Stimulated activated CD4-positive, alpha-beta T cell treated with anti-CD3 and anti-CD28 coated beads, Interleukin-1b, Interleukin-23, amount 100 ng/mL, for 1 hour (primary cell): ENCODE measurements at places on chromosomes 12 and 14.

GRCh38 chr12:67813456-67813904 is 164.9 kb downstream of the DYRK2 start:
- no peak for DNase-seq

- no peak for DNase-seq
Observed at GRCh38 chr14:54609576-54609975, 42.6 kb downstream of the SAMD4A start.

DNA sequence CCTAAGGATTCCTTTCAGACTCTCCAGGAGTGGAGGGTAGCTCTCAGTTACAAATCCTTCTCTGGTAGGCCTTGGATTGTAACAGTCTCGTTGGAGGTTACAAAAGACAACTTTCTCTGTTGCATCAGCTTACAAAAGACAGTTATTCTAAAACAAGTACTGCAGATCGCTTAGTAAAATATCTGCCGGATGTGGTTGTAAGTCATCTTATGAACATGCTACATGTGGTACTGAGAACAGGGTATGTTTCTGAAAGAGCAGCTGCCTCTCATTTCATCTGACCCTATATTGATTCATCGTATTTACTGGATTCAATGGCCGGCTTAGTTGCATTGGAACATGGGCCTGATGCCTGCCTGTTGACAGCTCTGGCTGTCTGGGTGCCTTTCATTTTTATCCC is 157.4 kb downstream of the PTCSC3 start:
- no peak for DNase-seq

GRCh38 chr14:56814519-56814959 is 4.3 kb upstream of the OTX2 start:
- DNase-seq = no peak

DNA sequence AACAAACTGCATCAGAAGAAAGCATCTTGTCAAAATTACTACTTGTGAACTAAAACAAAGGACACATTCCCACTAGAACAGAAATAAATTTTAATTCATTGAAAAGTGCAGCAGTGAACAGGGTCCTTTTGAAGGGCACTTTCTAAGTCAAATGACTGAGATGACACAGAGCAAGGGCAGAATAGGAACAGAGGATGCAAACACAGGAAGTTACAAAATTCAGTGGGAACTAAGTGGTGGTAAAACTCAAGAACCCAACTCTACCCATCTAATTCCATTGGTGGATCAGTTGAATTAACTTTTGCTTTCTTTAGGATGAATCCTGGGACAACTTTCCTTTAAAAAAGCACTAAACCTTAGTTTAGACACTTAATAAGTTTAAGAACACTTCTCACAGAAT is 45.8 kb downstream of the GNS start:
- no peak for DNase-seq

- DNase-seq = no peak
Observed at GRCh38 chr12:88291498-88292131, 149.5 kb downstream of the TMTC3 start.

DNA sequence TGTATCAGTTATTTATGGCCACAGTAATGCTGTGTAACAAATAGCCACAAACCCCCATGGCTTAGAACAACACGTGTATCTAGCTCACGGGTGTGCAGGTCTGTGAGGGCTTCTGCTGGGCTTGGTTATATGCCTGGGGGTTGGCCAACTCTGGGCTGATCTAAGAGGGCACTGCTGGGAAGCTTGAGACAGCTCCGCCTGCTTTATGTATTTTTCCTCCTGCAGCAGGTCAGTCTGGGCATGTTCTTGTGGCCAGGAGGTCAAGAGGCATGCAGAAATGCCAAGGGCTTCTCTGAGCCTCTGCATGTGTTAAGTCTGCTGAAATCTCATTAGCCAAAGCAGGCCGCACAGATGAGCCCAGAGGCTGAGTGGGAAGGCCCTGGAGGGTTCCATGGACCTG is 105.8 kb downstream of the ZNF664 start:
- DNase-seq = no peak

DNA sequence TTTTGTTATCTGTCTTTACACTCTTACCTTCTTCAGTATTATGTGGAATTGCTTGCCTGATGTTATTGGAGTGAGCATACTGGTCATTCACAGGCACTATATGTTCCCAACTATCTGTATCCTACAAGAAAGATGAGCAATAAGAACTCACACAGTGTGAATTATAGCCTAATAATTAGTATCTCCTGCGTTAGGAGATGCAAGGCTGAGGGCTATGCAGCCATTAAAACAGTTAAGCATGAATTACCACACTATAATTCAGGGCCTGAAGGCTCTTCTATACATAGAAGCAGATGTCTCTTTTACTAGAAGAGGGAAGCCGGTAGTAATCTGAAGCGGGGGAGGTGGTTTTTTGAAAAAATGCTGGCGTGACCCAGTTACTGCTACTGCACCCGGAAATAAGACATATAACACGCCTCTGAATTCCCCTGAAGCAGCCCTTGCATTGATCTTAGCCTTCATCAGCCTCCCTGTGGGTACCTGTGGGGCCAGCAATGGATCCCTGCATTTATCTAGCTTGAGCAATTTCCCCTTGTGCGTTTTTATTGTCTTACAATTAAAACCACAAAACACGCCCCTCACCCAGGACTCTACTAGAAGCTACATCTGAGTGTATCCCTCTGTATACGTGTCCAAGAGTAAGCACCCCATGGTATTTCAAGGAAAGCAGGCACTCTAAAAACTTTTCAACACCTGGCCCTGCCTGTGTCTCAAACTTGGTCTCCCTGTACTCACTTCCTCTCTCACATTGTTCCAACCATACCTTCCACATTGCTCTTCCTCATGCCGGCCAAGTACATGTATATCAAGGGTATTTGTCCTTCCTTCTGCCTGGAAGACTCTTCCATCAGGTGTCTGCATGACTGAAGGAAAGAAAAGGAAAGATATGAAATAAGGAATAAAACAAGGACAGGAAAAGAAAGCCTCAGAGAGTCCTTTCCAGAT is 210.9 kb upstream of the ARID2 start:
- peak; percentile 7 for DNase-seq

DNA sequence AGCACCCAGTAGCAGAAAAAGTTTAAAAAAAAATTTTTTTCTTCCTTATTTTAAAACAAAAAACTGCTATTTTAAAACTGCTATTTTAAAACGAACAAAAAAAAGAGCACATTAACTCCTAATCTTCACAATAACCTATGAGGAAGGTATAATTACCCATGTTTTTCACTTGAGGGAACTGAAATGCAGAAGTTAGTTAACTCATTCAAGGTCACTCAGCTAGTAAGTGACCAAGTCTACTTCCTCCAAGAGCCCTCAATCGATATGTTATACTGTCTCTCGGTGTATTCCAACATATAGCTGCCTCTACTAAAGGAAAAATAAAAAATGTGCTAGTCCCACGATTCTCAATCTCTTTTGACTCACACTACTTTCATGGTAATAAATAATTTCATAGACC is 7.8 kb downstream of the RPAP3 start:
- DNase-seq = no peak

DNA sequence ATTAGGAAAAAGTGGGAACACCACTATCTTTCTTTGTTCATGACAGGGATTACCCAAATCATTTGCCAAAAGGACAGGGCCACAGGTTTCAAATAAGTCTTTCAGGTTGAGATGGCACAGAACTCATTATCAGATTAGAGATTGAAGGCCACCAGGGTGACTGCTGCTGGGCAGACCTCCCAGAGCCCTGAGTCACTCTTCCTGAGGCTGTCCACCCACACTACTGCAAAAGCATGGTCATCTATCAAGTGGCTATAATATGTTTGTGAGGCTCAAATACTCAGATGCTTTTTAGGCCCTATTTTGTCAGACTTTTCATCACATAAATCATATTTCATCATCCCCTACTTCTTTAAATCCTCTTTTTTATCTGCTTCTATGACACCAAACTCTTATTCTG is 155.3 kb upstream of the CCDC196 start:
- no peak for DNase-seq

DNA sequence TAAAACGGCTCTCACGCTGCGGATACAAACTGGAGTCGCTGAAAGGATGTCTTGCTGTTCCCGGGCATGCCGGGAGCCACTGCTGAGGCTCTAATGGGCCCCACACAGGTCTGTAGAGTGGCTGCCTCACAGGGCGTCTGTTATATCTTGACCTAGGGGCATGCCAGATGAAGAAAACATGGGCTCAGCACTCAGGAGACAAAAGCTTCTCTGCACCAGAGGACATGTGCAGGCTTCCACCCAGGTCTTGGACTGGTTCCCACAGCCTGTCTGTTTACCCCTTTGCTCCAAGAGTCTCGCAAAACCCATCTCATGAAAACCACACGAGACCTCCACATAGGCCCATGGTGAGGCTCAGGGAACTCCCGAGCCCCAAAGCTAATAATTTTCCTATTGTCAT is 134.2 kb downstream of the RPS29 start:
- no peak for DNase-seq

GRCh38 chr12:53995002-53995377 is 5.0 kb upstream of the HOXC9 start:
- DNase-seq = no peak

DNA sequence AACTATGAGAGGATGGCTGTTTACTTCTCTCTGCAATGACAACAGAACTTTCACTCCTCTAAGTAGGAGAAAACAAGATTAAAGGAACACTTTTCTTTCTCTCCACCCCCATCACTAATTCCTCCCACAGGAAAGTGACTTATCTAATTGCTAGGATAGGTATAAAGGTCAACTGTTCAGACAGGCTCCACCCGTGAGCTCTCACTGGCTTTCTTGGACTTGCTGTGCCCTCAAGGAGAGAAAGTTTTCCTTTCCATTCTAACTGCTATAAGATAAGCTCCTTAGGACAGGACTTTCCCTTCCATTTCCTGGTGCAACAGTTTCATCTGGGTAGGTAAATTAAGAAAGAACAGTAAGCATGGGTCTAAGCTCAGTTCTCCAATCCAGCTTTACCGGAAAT is 4.8 kb downstream of the SLC41A2 start:
- no peak for DNase-seq

- DNase-seq = no peak
Observed at GRCh38 chr12:76346236-76346635, 2.0 kb downstream of the BBS10 start.

GRCh38 chr14:53306267-53306721 is 153.2 kb upstream of the DDHD1 start:
- DNase-seq = no peak

DNA sequence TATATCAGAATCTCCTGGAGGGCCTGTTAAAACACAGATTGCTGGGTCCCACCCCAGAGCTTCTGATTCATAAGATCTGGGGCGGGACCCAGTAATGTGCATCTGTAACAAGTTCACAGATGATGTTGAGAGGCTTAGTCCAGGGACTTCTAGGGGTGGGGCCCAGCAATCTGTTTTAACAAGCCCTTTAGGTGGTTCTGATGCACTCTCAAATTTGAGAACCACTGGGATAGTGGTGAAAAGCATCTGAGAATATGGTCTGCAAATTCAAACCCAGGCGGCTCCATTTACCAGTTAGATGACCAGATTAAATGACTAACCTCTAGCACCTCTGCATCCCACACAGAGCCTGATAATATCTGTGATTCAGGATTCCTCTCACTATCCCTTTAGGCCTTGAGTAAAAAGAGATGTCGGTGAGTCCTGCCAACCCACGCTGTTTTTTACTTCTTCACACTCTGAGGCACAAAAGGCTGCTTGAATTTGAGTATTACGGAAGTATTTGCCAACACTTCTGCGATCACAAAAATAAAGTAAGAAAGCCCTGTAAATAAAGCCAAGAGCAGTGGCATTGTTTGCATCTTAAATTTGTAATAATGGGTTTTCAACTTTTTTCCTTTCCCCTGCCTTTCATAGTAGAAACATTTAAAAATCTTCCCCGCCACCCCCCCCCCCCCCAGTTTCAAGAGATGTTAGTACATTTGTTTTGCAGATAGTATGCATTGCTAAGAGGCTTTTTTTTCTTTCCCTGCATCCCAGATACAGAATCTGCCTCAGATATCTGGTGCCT is 1.8 kb upstream of the FRS2 start:
- DNase-seq = no peak

DNA sequence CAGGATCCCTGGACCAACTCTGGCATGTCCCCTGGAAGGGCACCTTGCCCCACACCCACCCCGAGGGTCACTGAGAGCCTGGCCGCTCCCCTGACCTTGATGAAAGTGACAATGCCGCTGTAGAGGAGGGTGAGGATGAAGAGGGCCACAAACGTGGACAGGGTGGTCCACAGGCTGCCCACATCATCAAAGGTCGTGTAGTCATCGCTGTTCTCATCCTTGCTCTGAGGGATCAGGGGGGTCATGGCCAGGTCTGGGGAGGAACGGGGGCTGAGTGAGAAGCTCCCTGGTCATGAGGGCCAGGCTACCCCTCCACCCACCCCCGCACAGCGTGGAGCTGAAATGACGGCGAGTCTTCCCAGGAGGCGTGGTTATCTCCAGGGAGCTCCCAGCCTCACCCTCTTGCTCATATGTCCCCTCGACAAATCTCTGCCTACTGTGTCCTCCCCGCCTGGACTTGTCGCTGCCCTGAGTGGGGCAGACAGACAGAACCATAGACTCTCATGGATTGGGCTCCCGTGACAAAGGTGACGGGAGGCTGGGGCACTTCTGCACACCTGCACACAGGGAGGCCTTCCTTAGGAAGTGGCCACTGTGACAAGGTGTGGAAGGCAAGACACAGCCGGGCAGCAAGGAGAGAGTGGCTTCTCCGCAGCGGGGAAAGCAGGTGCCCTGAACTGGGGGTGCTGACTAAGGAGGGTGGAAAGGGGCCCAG is 311.1 kb downstream of the TMEM121 start:
- no peak for DNase-seq

DNA sequence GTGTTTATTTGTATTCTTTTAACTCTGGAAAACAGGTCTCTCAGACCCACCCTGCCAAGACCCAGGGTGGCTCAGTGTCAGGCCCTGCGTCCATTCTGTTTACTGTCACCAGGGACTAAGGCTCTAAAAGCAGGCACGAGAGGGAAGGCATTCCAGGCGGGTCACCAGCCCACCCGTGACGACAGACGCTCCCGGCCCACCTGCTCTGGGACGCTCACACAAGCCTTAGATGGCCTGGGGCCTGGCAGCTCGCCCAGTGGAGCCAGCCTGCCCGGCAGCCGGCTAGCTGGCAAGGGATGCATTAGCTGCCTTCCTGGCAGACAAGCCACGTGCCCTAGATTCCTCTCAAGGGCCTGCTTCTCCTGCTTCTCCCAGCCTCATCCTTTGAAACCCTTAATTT is 9.2 kb upstream of the NUAK1 start:
- no peak for DNase-seq

- no peak for DNase-seq
Observed at GRCh38 chr12:82877963-82878362, 191.3 kb downstream of the TMTC2 start.

DNA sequence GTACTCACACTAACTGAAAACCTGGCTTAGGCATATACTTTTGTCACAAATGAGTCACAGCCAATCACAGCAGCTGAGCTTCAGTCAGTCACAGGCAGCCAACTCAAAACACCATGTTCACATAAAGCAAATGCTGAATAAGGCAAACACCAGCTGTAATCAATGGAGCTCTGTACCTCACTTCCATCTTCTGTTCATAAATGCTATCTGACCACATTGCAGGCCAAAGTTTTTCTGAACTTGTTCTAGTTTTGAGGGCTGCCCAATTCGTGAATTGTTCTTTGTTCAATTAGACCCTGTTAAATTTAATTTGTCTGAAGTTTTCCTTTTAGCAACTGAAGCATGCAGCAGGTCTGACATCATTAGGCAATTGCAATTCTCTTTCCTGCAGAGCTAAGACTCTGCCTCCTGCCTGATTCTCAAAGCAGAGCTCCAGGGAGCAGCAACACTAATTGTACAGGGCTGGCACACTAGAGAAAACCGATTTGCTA is 129.9 kb downstream of the WIF1 start:
- DNase-seq = no peak

- DNase-seq = no peak
Observed at GRCh38 chr14:24372701-24373416, 4.9 kb downstream of the NFATC4 start.
